ENCODE measurements at places on chromosomes 2 and 18.

GRCh38 chr2:181185948-181186347 is 205.5 kb downstream of the UBE2E3 start:
- no peak for DNase-seq

- no peak for DNase-seq
Measured at GRCh38 chr18:66749481-66750035, 145.7 kb upstream of the CDH19 start.

DNA sequence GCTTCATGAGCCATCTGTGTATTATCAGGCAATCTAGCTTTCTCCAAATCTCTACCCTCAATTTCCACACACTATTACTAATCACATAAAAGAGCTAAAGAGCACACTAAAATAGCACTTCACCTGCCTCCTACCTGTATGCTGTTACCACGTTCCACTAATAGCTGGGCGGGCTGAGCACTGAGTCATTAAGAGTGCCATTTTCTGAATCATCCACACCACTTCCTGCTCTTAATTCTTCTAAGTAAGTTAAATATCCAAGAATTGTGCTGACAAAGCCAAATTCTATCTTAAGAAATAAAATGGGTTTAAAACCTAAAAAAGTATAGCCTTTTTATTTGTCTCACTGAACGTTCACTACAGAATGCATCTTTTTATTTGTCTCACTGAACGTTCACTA is 35.7 kb downstream of the NOL10 start:
- no peak for DNase-seq

- no peak for DNase-seq
Measured at GRCh38 chr2:76667821-76668271, 854.3 kb downstream of the LRRTM4 start.

- no peak for DNase-seq
Measured at GRCh38 chr2:104746858-104747257, 107.1 kb upstream of the POU3F3 start.

DNA sequence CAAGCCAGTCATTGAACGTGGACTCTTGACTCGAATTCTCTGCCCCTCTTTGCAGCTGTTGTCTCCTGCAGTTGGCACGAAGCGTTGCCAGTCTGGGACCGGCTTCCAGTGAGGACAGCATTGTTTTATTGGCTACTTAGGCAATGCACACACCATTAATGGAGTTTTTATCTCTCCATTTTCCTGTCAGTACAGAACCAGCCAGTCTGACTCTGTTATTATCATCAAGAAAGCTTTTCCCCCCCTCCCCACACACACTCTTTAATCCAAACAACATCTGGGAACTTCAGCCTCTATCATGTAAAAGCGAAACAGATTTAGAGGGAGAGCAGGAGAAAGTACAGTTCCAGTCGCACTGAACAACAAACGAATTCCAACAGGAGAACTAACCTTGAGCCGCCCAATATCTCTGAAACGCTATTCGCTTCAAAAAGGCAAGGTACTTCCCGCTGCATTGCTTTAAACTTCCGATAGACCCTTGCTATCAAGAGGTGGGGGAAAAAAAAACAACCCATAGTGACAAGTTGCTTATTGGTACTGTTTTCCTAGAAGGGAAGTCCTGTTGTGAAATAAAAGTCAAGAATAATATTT is 38.2 kb downstream of the ACVR1 start:
- no peak for DNase-seq

DNA sequence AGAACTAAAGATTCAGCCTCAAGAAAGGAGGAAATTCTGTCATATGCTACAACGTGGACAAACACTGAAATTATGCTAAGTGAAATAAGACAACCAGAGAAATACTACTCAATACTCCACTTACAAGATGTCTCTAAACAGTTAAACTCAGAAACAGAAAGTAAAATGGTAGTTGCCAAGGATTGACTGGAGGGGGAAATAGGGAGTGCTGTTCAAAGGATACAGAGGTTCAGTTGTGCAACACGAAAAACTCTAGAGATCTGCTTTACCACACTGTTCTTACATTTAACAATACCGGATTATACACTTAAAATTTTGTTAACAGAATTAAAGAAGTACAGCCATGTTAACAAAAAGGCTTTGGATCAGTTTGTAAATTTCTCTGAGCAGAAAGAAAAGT is 39.8 kb upstream of the C2orf15 start:
- DNase-seq, result no peak
